NCI-H1105 treated with DMSO at 0.1 percent for 48 hours (cell line): ENCODE measurements at places on chromosomes 11 and 22.

DNA sequence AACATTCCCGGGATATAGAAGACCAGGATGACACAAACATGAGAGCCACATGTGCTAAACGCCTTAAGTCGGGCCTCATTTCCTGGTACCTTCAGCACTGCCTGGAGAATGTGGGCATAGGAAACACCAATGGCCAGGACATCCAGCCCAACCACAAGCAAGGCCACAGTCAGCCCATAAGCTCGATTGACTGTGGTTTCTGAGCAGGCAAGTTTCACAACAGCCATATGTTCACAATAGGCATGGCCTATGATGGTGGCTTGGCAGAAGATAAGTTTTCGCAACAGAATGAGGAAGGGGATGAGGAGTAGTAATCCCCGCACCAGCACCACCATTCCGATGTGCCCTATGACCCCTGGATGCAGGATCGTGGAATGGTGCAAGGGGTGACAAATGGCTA lies 26.9 kb upstream of the OR56A1 start:
- DNase-seq = no peak

- DNase-seq = no peak
These were observed 21.1 kb downstream of the TEAD1 start for GRCh38 chr11:12695221-12695794.

GRCh38 chr11:133134314-133135173 lies 397.8 kb downstream of the OPCML start:
- peak; percentile 82 for DNase-seq

DNA sequence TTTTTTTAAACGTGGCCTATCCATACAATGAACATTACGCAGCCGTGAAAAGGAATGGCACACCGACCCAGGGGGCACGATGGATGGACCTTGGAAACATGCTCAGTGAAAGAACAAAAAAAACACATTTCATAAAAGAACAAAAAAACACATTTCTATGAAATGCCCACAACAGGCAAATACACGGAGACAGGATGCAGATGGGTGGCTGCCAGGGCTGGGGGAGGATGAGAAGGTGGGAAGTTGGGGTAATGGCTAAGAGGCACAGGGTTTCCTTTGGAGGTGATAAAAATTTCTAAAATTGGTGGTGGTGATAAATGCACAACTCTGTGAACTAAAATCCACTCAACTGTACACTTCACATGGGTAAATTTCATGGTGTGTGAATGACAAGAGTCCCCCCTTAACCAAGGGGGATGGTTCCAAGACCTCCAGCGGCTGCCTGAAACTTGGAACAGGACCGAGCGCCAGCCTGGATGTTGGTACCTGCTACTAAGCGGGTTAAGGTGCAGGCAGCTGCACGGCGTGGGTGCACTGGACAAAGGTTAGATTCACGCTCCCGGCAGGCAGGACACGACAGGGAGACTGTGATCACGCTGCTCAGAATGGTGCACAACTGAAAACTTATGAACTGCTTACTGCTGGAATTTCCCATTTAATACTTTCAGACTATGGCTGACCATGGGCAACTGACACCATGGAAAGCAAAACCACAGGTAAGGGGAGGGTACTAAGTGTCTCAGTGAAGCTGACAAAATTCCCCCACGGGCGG lies 16.5 kb downstream of the BRD1 start:
- no peak for DNase-seq

DNA sequence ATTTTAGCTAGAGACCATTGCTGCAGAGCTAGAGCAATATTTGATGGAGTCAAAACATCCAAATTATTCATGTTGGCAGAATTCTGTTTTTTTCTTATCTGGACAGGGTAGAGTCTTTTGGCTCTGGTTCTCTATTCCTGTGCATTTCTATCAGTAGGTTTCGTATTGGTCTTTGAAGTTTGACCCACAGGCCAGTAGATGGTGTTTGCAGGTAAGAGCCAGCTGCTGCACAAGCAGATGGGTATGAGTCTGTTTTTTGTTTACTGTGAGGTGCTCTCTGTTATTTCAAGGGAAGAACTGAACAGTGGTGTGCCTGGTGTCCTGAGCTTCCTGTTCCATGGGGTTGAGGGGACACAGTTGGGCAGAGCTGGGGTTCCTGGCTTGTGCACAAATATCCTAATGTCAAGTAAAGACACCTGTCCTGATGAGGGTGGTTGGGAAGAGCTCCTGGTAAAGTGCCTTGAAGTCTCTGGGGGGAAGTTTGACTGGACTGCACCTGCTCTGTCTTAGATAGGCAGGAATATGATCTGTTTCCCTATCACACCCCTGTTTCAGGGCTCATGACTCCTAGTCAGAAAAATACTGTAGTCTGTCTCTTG lies 34.0 kb upstream of the SLC22A25 start:
- no peak for DNase-seq

GRCh38 chr11:120302001-120302805 lies 22.9 kb upstream of the TLCD5 start:
- DNase-seq = no peak

GRCh38 chr22:36659762-36660509 lies 43.6 kb downstream of the CACNG2 start:
- peak; percentile 61 for DNase-seq

DNA sequence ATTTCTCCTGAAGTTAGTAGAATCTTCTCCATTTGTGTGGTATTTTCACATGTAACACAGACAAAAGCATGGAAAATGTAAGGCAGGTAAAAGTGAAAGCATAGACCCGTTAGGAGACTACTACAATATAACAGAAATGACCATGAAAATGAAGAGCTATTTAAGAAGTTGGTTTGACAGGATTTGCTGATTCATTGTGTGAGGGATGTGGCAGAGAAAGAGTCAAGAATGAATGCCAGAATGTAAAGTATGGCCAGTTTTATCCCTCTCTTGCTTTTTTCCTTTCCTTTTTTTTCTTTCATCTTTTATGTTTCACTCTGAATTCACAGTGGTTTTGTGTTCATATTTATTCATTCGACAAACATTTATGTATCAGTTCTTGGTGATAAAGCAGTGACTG lies 115.9 kb downstream of the ARFGAP2 start:
- no peak for DNase-seq

GRCh38 chr11:55572548-55572947 lies 620 bp downstream of the OR4C16 start:
- no peak for DNase-seq

- DNase-seq = no peak
These were observed 42.1 kb upstream of the ATXN10 start for GRCh38 chr22:45629469-45630089.

- no peak for DNase-seq
These were observed 496.4 kb downstream of the NTM start for GRCh38 chr11:131866535-131867400.

DNA sequence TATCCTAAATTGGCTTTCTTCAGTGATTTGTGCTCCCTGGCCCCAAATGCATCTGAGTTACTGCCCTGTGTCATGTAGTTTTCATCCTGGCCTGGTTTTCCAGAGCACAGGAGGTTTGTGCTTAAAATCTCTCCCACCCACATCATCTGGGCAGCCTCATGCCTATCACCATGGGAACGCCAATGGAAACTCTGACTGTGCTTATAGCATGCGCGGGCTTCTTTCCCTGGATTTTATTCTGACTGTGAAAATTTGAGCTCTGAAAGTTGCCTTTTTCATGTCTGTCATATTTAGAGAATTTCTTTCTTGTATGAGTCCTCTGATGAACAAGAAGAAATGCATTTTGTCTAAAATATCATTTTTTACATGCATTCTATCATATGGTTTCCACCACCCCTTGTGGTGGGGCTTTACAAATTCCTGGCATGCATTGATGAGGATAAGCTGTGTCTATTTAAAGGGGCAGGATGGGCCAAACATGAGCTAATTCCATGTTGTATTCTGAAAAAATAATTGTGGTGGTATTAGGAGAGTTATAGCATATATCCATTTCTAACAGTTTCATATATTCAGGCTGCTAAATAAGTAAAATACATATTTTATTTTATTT lies 55.1 kb downstream of the IRAG1 start:
- DNase-seq = no peak

DNA sequence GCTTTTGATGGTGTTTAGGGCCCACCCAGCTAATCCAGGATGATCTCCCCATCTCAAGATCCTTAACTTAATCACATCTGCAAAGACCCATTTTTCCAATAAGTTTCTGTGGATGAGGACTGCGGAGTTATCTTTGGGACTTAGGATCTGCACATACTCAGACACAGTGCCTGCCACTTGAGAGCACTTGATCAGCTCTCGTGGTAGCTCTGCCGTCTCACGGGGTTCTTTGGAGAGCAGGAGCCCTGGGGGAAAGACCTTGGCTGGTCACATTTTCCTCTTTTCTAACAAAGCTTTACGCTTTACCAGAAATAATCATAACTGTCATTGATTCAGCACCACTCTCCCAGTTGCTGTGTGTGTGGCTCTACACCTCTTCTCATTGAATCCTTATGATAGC lies 6.1 kb downstream of the HEPHL1 start:
- DNase-seq = no peak

GRCh38 chr11:6611092-6611962 lies 689 bp downstream of the TAF10 start:
- no peak for DNase-seq

- DNase-seq = no peak
These were observed 6.4 kb downstream of the RAC2 start for GRCh38 chr22:37237371-37238268.
